ENCODE measurements at places on chromosomes 16 and 17.

- no peak for DNase-seq
Observed at GRCh38 chr17:37888881-37889280, 35.3 kb upstream of the TBC1D3K start.

- DNase-seq = no peak
Observed at GRCh38 chr16:73053364-73054124, 5.6 kb upstream of the ZFHX3 start.

DNA sequence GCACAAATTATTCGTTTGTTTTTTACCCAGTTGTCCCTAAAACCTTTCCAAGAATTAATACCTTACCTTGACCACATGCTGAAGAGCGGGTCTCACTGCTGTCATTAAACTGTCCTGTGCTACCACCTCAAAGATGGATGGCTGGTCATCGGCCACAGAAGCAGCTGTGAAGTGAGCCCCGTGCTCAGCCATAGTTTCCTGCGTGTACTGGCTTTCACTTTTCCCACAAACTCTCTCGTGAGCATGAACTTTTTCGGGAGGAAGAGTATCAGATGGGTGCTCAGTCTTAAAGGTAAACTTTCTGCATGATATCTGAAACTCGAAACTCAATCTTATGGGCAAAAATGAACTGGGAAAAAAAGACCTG lies 558 bp downstream of the PEX12 start:
- no peak for DNase-seq

- no peak for DNase-seq
Observed at GRCh38 chr16:10961231-10961630, 16.9 kb downstream of the CLEC16A start.

DNA sequence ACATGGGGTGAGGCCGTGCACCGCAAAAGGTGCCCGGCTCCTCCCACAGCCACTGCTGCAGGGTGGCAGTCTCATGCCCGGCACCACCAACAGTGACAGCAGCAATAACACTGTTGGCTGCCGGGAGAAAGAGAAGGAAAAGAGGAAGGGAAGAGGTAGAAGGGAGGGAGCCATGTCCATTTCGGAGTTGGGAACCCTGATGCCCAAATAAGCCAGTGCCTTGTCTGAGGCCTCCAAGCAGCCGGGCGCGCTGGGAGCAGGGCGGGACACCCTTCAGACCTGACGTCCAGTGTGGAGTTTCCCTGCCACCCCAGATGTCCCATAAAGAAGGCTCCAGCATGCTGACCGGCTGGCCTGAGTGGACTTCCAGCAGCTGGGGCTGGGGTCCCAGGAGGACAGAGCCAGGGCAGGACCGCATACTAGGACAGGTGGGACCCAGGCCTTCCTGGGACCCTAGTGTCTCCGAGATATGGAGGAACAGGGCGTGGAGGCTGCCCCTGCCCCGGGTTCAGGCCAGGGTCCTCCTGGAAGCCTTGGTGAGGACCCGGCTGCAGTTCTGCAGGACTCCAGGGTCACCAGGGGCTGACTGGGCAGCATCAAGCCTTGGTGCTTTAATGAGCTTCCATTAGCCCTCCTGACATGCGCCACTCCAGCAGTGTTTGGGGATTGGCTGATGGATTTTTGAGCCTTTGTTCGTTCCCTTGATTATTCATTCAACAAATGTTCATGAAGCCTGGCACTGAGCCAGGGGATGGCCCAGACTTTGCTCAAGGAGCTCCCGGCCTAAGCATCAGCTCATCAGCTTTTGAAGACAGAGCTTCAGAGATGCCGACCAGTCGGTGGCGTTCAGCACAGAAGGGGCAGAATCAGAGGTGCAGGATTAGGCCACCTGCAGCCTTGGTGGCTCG lies 223.6 kb upstream of the CIBAR2 start:
- no peak for DNase-seq

DNA sequence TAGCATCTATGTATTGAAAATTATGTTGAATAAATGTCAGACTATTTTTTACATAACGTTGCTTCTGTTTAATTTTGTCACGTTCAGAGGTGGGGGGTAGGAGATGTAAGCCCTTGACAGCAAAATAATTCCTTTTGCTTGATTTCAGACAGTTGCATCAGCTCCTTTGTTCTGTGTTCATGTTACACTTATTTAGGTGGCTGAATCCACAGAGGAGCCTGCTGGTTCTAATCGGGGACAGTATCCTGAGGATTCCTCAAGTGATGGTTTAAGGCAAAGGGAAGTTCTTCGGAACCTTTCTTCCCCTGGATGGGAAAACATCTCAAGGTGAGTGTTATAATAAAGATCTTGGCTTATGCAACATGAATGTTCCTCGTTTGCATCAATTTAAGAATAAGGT lies 4.5 kb downstream of the HERPUD1 start:
- no peak for DNase-seq

GRCh38 chr17:60846175-60846574 lies 168.5 kb downstream of the BCAS3 start:
- no peak for DNase-seq

GRCh38 chr17:75240394-75241142 lies 20.8 kb downstream of the GGA3 start:
- peak; percentile 39 for DNase-seq

DNA sequence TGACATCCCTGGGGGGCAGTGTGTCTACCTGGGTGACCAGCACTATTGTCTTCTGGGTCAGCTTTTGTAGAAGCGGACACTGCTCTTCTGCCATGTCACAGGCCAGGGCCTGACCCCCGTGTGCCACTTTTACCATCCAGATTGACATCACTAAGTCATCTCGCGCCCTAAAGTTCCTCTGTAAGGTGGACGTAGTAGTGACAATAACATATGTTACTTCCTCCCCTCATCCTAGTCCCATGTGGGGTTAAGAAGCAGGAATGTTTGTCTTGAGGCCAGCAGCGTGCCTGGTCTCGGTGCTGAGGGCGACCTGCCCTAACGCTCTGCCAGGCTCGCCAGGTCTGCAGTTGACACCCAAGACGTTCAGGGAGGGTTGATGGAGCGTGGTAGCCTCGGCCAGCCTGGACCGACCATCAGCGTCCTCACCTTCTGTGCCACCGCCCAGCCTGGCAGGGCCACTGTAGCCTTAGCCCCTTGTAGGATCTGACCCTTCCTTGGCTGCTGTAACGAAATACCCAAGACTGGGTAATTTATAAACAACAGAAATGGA lies 20.7 kb downstream of the GAA start:
- no peak for DNase-seq

GRCh38 chr17:65103896-65104295 lies 33.3 kb upstream of the RGS9 start:
- no peak for DNase-seq

GRCh38 chr16:391885-392335 lies 5.1 kb upstream of the NME4 start:
- peak; percentile 78 for DNase-seq

All from activated CD4-positive, alpha-beta memory T cell treated with anti-CD3 and anti-CD28 coated beads, Interleukin-2, amount 10 ng/mL, durations not matched to agents 7 days and 5 days (primary cell).